ENCODE measurements at places on chromosomes 16 and 17.

DNA sequence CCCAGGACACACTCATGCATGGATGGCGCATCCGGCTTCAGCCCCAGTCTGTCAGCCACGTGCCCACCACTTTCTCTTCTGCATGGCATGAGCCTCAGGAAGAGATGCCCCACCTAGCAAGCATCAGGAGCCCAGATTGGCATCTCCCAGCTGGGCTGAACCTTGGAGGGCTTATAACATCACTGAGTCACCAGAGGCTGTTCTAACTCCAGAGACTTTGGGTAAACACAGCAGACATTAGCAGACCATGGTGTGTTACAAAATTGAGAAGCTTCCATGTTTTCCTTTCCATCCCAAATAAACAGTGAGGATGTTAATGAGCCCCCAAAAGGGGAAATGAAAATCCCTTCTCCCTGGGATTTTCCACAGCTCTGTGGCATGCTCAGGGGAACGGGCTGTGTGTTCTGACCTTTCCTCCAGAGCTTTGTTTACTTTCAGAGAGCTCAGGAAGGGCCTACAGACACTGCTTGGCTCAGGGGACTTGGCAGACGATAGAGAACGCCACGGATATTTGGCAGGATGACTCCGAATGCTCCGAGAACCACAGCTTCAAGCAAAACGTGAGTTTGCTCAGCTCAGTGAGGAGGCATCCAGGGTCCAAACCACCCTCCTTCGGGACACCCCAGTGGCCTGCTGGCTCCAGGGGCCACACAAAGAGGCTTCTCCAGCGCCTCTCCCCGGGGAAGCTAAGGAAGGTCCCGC, 16.5 kb downstream of the GLP2R start:
- no peak for DNase-seq

- no peak for DNase-seq
Measured at GRCh38 chr17:60153606-60154390, 4.0 kb downstream of the CA4 start.

DNA sequence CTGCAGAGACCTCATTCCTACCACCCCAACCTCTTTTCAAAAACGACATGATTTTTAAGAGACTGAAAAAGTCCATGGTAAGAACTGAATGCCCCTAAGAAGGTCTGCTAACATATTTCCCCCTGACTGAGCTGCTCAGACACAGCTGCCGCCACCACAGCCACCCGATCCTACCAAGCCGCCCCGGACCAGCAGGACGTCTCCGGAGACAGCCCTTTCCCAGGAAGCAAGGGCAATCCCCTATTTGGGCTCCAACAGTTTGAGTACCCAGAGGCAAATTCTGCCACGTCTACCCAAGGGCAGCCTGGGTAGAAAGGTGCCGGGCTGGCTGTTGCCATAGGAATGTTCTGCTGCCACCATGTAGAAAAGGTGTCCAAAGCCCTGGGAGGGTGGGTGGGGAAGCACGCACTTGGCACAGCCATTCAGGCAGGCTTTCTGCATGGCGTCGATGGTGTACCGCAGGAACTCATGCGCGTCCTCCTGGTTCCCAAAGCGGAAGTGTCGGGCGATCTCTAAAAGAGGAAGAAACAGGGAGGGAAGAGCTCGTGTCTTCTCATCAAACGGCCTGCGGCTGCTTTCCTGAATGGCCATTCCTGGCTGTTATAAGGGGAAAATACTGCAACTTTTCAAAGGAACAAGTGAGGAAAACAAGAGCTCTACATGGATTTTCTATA, 13.6 kb downstream of the USP36 start:
- peak; percentile 74 for DNase-seq

GRCh38 chr17:82215095-82215971, 2.7 kb upstream of the CCDC57 start:
- DNase-seq = peak; percentile 52

DNA sequence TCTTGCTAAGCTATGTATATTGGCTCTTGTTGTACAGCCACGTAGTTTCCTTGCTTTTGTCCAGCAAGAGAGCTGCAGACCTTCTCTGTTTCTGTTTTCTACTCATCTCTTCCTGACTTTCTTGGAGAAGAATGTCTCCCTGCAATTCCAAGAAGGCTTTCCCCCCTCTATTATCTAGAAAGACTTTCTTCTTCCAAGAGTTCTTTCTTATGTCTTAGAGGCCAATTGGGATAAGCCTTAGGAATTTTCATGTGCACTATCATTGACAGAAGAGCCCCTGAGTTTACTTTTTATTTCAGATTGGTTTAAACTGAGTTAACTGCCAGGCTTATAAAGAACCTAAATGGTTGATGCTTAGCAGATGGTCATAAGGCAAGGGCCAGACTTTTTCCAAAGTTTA, 9.0 kb downstream of the CAPNS2 start:
- no peak for DNase-seq

GRCh38 chr17:61225178-61225882, 174.3 kb upstream of the TBX2 start:
- DNase-seq = no peak

DNA sequence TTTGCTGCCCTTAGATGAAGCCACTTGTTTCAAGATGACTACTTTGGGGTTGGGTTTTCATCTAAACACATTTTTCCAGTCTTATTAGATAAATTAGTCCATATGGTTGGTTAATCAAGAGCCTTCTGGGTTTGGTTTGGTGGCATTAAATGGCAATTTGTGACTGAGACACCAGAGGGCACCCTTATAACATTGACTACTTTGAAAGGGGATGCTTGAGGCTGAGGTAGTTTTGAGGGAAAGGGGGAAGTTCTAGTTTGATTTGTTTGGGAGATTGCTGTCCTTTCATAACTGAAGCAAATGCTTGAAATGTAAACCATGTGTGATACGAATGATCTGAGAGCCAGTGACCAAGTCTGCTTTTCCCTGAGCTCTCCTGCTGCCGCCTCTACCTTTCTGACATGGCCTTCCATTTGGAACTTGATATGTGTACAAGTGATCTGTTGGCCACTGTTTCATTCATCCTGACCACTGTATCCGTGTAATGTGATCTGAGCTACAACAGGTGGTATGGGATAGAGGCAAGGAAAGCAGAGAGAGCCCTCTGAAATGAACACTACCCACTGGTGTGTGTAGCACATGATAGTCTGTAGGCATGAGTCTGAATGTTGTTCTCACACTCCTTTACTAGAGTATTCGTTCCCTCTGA, 5.8 kb upstream of the RARA start:
- DNase-seq = no peak

DNA sequence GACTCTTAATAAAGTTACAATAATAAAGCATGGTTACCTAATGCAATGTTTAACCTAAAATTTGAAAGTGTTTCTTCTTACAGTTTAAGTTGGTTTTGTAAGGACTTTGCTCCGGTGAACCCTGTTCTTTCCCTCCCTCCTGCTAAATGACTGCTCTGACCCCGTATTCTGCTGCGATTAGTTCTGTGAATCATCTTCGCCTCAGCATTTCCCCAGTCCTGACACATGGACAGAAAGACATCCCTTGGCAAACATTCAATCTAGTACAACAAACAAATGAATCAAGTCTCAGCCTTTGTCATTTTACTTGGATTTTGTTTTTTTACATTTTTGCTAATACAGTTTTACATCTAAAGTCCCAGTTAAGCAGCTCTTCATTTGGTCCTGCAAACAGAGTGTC, 15.4 kb downstream of the KCNJ2 start:
- DNase-seq = no peak

GRCh38 chr17:16349431-16349830, 3.8 kb downstream of the CENPV start:
- DNase-seq = no peak

GRCh38 chr17:10067446-10068143, 130.8 kb downstream of the GAS7 start:
- no peak for DNase-seq

GRCh38 chr17:51746421-51746820, 412.1 kb downstream of the CA10 start:
- DNase-seq = no peak

- no peak for DNase-seq
Measured at GRCh38 chr17:75991396-75991795, 9.3 kb upstream of the CDK3 start.

DNA sequence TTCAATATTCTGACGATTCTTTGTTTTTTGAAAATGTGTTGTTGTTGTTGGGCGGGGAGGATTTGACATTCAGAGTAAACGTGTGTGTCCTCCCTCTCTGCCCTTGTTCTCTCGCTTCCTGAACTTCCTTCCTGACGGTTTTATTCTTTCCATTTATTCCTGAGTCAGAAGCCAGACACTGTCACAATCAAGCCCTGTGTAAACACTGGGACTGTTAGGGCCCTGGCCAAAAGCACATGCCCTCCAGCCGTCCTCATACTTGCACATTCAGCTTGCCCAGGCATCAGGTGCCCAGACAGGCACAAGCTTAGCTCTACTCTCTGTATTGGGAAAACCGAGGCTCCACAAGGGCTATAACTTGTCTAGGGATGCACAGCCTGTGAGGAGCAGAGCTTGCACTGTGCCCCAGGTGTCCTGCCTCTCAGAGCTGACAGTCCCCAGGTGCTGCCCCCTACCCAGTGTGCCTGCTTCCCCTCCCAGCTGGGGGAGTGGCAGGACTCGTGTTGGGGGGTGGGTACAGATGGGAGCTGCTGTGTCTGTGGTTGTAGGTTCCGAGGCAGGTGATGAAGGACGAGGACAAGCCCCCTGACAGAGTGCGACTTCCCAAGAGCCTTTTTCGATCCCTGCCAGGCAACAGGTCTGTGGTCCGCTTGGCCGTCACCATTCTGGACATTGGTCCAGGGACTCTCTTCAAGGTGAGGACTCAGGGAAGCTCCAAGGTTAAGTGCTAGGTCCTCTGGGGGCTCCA, 9.7 kb downstream of the ADGRG3 start:
- peak; percentile 35 for DNase-seq

DNA sequence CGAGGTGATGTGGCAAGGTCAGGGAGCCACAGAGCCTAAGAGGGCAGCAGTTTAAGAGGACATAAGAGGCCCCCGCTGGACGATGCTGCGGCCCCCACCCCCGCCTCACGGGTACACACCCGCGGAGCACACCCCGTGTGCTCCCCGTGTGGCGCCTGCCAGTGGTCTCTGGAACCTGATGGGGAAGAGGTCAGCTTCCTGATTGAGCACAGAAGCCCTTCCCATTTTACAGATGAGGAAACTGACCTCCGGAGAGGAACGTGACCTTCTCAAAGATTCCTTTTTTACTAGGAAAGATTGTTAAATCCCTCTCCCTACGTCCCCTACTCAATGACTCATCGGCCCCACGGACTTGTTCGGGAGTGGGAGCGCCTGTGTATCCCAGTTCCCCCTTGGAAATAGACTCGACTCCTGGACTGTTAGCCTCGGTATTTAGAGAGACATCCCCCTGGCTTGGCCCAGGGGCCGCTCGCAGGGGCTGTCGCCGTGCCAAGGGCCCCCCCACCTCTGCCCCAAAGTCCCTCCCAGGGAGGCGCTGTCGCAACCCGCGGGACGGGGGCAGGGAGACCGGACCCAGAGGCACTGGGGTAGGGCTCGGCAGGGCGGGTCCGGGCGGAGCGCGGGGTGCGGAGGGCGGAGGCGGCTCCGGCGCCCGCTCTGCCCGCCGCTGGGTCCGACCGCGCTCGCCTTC, at the start of gene ABCC3:
ABCC3 (plus strand) TSS at position 658 of the 691 bp plus-strand sequence. CDS start 56 bp downstream, outside the sequence.
- DNase-seq = peak; percentile 75

DNA sequence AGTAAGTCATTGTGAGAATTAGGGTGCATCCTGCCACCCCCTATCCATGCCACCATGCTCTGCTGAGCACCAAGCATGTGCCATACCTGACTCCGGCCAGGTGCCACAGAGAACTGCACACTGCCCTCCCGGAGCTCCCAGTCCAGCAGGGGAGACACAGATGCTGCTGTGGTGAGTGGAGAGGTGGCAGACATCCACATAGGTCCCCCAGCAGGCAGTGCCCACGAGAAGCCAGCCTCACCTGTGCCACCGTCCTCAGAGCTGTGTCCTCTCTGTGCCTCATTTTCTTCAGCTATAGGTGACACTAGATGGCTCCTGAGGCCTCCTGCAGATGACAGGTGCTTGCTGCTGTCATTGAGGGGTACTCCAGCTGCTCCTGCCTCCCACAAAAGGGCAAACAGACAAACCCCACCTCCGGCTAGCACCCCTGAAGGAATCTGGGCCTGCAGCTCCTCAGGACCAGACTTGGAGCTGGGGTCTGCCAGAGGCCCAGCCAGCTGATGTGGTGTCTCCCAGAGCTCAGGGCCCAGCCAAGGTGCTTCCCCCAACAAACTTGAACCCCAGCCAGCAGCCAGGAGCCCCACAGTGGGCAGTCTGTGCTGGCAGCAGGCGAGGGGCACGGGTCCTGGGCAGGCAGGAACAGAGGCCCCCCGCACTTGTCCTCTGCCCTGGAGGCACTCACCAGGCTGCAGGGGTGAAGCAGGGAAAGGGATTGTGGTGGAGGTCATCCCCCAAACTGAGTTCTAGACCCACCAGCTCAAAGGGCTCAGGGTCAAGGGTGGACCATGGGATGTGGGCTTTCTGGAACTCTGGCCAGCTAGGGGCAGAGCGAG, 17.1 kb downstream of the FOXJ1 start:
- no peak for DNase-seq

DNA sequence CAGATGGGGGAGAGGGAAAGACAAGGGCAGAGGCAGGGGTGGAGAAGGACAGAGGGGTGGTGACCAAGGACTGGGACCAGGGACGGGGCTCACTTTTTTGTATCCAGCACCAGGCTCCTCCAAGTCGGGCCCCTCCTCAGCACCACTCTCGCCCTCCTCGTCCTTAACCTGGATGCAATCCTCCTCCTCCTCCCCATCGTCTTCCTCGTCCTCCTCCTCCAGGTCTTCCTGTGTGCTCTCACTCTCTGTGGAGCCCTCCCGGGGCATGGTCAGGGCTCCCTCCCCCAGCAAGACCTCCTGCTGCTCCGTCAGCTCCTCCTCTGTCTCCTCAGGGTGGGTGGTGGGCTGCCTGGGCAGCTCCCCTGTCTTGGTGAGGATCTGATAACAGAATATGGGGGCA, 16.8 kb downstream of the G6PC3 start:
- no peak for DNase-seq

GRCh38 chr17:75774471-75774990, 9.5 kb upstream of the GALK1 start:
- DNase-seq = peak; percentile 44

GRCh38 chr17:19705771-19706770, 10.3 kb downstream of the SLC47A2 start:
- no peak for DNase-seq

- DNase-seq = no peak
Measured at GRCh38 chr17:82204831-82205719, 7.6 kb downstream of the CCDC57 start.

DNA sequence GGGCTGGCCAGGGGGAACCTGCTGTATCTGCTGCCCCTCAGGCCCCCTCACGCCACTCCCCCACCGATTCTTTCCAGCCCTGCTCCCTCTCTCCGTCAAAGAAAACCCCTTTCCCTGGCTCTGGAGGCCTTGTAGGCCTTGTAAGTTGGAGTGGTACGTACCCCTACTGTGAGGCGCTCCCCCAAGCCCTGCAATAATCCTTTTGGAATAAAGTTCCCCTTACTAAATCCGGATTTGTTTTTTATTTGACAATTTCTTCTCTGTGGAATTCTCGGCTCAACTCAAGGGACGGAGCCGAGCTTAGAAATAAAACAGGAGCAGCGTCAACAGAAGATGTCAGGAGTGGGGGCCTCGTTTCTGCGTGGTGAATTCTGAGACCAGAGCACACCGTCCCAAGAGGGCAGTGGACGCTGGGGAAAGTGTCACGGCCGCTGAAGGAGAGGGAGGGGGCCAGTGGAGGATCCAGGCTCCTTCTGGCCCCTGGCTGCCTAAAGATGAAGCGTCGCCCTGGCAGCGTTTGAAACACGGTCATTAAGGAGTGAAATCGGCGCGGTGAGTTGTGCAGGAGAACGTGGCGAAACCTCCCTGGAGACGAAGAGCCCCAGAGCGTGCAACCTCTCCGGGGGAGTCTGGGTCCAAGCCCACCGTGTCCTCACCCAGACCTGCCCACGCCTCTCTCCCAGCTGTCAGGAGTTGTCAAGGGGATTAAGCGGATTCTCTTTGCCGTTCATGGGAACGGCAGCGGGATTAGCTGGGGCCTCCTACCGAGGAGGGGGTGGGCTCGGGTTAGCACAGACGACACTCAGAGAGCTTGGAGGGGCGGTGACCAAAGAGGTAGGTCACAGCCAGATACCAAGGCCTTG, 47.0 kb downstream of the SLC7A5 start:
- no peak for DNase-seq

Data from Right ventricle myocardium inferior (tissue), 1 donor.